ENCODE measurements at places on chromosomes 5 and 9.

- DNase-seq: no peak
Measured at GRCh38 chr9:111389406-111389805, 59.4 kb upstream of the OR2K2 start.

DNA sequence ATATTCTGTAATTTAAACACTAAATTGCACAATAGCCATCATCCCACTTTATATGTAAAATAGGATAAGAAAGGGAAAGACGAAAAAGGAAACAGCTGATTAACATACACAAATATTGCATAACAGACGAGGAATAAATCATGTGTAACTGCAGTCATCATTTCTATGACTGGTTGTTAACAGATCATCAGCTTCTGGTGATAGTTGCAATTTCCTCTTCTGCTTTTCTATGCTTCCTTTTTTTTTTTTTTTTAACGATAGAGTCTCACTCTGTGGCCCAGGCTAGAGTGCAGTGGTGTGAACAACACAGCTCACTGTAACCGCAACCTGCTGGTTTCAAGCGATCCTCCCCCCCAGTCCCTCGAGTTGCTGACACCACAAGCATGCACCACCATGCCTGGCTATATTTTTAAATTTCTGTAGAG, 22.5 kb upstream of the JAKMIP2 start:
- peak; percentile 93 for DNase-seq

GRCh38 chr5:73985145-73985544, 359.1 kb downstream of the ARHGEF28 start:
- DNase-seq: no peak

- no peak for DNase-seq
Measured at GRCh38 chr9:82957529-82958379, 105.2 kb downstream of the RASEF start.

- no peak for DNase-seq
Measured at GRCh38 chr5:89128092-89128491, 245.1 kb upstream of the MEF2C start.

DNA sequence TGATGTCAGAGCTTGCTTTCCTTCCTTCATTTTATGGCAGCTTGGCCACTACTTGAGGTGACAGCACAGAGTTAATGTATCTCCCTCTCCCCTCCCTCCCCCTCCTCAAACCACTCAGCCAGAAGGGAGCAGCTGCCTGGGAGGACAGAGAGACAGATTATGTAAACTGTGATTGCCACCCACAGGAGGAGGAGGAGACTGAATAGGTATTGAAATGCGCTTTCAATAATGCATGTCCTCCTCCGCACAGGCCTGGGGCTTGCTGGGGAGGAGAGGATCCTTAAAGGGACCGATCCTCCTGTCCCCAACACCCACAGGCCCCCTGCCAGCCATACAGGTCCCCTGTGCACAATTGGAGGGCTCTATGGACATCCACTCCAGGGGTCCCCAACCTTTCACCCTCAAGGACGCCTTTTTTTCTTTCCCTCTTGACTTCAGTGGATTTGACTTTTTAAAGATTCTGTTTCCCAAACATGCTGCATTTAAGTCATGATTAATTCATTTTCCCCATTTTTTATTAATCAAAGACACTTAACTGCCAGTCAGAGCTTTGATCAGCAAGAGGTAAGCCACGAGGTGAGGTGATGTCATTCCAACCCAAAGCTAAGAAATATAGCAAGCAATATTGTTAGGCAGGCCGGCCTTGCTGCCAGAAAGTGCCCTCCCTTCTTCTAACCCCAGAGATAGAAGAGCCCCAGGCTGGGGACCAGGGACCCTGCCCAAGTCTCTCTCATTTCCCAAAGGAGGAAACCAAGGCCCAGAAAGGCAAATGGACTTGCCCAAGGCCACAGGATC, 47.5 kb upstream of the CPLX2 start:
- DNase-seq: no peak

- no peak for DNase-seq
Measured at GRCh38 chr5:135851186-135851914, 16.9 kb downstream of the SLC25A48 start.

All from bone marrow (tissue), 2 donors.